ENCODE measurements at places on chromosomes 1 and 21.

DNA sequence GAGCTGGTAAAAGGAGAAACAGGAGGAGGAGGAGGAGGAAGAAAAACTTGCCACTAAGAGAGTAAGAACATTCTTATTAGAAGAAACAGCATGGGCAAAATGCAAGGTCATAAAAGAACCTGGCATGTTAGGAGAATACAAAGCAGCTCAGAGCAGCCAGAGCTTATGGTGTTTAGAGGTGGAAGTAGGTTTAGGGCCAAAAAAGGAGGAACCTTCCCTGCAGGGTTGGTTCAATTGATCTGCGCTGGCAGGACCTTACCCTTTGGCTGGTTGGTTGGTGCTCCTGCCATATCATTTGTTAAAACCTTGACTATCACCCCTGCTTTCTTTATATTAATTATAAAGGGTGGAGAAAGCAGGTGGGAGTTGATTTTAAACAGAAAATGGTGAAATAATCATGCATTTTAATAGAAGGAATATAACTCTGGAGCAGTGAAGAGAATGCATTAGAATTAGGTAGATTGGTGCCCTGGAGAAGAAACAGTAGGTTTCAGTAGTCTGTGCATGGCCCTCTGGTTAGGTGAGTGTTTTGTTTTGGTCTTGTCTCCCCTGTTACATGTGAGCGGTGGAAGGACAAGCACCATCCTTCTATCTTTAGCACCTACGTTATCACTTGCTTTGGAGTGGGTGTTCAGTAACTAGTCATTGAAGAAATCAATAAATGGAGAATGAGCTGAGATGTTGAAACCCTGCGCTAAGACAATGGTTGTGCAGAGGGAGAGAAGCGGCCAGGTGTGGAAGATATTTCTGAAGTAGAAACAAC is 110.4 kb upstream of the NGF start:
- no peak for DNase-seq

DNA sequence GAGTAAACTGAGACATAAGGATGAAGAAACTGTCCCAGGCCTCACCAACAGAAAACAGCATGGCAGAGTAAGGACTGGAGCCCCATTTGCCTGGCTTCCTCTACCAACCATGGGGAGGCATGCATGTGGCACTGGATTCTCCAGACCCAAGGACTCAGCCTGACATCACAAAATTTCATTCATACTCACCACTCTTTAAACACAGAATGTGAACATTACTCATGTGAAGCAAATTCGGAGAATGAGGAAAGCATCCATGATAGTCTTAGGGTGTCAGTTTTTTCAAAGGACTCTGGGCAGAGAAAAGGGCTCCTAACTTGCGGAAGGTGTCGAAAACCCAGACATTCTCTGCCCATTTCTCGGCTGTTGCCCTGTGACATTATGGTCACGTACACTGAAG is 83.9 kb downstream of the PCNX2 start:
- DNase-seq, result no peak

DNA sequence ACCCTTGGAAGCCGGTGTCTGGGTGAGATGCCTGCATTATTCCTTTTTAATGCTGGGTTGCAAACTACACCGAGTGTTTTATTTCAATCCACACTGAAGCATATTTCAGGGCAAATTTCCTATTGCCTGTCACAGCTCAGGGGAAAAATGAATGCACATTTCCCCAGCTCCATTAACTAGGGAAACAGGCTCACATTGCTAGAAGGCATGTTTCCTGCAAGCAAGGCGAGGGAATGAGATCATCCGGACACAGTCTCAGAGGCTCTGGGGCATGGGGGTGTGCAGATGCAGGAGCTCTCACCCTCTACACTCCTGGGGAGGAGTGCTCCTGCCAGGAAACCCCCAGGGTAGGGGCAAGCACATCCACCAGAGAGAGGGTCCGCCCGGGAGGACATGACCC is 24.6 kb downstream of the SYT2 start:
- DNase-seq, result no peak

DNA sequence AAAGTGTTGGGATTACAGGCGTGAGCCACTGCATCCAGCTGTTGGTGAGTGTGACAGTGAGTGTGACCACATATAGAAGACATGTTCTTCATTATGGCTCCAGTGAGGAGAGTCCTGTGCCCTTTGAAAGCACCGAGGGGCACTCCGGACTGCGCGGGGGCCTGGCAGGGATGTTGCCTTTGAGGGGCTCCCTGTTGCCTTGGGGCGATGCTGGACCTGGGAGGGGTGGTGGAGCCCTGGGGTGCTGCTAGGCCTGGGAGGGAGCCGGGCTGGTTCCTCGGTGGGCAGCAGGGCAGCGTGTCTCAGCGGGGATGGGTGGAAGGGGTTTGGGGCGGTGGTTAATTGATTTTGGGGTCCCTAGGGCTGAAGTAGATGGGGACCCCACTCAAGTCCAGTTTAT is 25.5 kb downstream of the CFAP74 start:
- DNase-seq, result no peak

DNA sequence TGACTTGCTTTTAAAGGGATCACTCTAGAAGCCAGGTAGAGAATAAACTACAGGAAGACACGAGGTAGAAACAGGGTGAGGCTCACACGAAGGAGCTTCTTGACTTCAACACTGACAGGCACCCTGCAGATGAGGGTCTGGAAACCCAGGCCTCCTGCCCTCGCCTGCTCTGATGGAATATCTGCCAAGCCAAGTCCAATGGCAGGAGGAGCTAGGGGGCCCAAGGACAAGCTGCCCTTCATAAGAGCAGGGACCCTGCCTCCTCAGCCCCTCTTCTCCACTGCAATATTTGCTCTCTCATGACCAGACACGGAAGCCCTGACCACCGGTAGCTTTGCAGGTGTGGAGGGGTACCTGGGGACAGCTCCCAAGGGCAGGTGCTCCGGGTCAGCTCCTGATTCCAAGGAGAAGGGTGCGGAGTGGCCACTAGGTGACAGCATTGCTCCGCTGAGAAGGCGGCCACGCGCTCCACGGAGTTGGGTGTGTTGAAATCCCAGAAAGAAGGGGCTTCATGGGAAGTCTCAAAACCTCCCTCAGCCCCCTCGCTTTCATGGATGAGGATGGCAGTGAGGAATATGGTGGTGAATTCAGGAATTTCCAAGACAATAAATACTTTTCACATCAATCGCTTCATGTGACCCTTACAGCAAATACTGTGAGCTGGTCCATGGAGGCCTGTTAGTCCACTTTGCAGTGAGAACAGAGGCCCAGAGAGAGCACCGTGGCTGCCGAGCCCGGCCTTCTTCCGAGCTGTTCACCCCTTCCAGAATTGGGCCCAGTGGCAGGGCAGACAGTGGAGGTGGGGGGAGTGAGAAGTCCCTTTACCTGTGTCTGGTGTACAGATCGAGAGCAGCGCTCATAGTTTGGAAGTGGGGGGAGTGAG is 33.2 kb upstream of the PAX7 start:
- no peak for DNase-seq

GRCh38 chr1:14567056-14567455 is 31.4 kb upstream of the KAZN start:
- no peak for DNase-seq

GRCh38 chr1:18495635-18496034 is 14.9 kb downstream of the KLHDC7A start:
- no peak for DNase-seq

GRCh38 chr1:53956308-53957168 is 10.4 kb downstream of the LRRC42 start:
- DNase-seq, result no peak

- DNase-seq, result no peak
Observed at GRCh38 chr1:155062702-155063411, 683 bp upstream of the EFNA4 start.

DNA sequence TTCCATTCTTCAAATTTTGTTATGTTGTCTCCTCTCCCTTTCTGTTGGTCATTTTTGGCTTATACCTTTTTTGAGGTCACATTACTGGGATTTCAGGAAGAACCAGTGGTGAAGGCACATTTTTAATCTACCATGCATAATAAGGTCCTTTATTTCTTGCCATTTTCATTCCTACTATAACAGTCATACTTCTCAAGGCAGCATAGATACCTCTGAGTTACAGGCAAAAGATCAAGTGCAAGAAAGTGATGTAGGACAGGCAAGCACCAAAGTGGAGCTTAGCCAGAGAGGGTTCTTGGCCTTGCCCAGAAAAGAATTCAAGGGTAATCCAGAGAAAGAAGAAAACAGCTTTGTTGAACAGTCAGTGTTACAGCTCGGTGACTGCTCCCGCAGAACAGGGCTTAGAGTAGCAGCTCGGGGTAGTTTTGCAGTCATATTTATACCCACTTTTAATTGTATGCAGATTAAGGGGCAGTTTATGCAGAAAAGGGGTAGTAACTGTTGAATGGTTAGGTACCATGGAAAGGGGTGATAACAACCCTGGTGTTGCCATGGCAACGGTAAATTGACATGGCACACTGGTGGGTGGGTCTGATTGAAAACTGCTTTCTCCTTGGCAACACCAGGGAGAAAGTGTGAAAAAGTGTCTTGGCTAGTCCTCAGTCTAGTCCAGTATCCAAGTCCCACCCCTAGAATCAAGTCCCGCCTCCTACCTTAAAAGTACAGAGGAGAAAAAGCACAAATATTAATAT is 39.6 kb upstream of the DOCK7 start:
- DNase-seq, result no peak

DNA sequence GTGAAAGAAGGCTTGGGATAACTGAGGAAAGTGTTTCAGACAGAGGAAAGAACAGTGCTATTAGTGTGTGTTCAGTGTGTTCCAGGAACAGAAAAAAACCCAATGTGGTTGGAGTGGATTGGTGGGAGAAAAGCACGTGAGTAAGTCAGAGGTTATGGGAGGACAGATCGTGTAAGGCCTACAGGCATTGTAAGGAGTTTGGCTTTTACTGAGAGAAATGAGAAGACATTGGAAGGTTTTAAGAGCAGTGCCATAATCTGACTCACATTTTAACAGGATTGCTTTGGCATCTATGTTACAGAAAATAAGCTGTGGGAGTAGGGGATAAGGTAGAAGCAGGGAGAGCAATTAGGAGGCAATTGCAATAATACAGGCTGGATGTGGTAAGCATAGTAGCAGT is 4.8 kb downstream of the ARPC5 start:
- DNase-seq, result no peak

DNA sequence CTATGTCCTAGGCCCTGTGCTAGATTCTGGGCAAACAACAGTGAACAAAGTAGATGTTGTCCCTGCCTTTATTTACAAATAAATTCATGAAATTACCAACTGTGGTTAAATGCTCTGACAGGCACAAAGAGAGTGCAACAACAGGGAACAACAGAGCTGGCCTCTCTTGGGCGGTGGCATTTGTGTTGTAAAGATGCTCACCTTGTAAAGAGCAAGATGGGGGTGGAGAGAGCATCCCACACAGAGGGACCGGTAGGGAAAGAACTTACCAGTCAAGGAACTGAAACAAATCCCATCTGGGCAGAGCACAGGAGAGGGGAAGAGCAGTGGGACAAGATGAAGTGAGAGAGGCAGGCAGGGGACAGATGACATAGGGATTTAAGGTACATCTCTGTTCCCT is 21.6 kb upstream of the SLC22A15 start:
- no peak for DNase-seq

DNA sequence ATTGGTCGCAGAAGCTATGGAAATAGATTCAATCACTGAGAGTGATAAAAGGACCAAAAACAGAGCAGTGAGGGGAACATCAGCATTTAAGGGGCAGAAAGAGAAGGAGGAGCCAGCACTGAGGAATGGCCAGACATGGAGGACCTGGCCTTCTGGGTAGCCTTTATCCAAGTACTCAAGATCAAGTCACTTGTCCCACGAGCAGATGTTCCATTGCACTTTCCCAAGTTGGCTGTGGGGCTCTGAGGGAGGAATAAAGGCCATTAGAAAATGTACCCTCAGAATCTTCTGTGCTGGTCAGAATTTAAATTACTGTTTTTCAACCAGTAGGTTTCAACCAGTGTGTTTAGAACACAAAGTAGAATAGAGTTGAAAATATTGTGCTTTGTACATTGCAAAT is 55.3 kb downstream of the GIPC2 start:
- DNase-seq, result no peak

DNA sequence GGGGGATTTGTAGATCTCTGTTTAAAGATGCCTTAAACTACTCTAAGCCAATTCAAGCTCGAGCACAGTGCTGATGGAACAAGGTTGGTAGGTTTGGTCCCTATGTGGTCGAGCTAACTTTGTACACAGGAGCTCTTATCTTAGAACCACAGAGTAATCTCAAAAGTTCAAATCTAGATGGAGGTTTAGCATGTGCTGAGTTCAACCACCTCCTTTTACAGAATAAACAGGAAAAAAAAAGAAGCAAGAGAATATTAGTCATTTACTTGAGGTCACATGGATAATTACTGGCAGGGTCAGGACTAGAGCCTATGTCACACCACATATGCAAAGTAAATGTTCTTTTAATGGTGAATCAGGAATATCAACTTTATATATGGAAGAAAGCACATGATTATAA is 86.2 kb downstream of the DTL start:
- no peak for DNase-seq

DNA sequence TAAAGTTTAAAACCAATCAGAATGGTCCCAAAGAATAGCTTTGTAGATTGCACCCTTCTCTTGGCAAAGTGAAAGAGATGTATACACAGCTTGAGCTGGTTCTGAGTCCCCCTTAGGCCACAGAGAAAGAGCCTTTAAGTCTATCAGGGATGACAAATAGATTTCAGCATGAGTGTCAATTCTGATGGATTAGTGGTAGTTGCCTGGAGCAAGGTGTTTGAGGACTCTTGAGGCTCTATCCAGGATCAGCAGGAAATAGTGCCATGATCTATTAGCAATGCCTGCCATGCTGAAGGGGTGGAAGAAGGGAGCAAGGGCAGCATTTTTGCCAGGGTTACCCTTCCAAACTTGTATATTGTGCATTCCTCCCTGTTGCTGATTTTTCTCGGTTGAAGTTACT is 116.6 kb downstream of the ATG4C start:
- DNase-seq, result no peak

- no peak for DNase-seq
Observed at GRCh38 chr1:27646676-27647075, 11.7 kb upstream of the FGR start.

DNA sequence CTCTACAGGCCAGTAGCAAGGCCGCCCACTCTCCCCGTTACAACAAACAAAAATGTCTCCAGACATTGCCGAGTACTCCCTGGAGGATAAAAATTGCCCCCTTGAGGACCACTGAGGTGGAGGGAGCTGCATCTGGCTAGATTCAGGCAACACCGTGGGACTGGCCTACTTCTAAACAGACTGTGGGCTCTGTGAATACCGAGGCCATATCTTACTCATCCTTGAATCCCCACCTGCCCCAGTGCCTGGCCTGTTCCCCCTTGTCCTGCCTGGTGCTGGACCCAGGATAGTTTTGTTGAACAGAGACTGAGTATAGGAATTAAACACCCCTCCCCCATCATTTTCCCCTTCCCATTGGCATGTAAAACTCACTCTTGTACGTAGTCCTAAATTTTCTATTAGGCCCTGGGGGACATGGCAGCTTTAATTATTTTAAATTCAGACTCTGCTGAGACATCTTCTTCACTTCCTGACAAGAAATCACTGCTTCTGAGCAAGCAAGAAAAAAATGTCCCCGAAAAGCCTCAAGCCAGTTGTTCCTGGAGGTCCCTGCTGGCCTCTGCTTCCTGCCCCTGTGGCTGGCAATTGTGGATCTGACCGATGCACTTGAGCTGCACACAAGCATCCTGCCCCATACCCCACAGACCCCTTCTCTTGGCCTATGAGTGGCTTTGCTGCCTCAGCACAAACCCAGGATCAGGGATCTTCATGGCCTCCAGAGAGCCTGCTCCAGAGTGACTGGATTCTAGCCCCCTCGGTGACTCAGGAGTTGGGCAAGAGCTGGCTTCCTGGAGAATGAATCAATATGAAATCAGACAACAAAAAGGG is 111.0 kb downstream of the ACTL8 start:
- peak; percentile 80 for DNase-seq
